ENCODE measurements at places on chromosomes 3 and 15. TPM values are rescaled to one million over a fixed set of nuclear protein-coding genes. Genes with fewer than 3 reads are reported as not detected.

- H3K27me3 ChIP-seq, result peaks cover 12% of the 10 kb centered on the region
- DNase-seq, result no peak
- no peak overlapping the region for H3K4me3 ChIP-seq
- H3K27ac ChIP-seq, result no peak overlapping the region
- peaks cover 16% of the 10 kb centered on the region for H3K4me1 ChIP-seq
- H3K36me3 ChIP-seq, result no peaks in the 10 kb centered on the region
These were observed 3.3 kb downstream of the SRGAP3 start for GRCh38 chr3:9246189-9246588.

GRCh38 chr3:58299839-58300516, 6.1 kb upstream of the RPP14 start:
- no peak overlapping the region for H3K4me3 ChIP-seq
- DNase-seq, result no peak
- peaks cover 27% of the 10 kb centered on the region for H3K27me3 ChIP-seq
- peaks cover under 1% of the 10 kb centered on the region for H3K4me1 ChIP-seq
- no peak overlapping the region for H3K27ac ChIP-seq

DNA sequence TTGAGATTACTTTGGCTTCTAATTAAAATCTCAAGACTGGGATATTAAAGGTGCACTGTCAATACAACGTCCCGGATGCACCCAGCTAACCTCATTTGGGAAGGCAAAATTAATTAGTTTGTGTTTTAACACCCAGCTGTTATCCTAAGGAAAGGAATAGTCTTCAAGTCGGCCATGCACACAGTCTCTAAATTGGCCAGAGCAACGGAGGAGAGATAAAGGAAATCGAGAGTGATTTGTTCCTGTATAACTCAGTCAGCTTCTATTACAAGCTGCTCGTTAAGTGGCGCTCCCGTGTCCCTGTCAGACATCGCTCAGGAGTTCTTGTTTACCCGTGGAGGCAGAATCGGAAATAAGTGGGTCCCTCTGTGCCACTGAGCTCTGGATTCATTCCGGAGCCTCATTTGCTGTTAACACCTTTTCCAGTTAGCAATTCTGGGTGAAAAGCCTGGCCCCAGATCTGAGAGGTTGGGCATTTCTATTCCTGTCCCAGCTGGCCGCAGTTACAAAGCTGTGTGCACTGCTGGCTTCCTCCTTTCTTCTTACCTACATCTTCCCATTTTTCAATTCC, 63.9 kb downstream of the ST8SIA2 start:
- no peak overlapping the region for H3K27ac ChIP-seq
- no peaks in the 10 kb centered on the region for H3K4me1 ChIP-seq
- no peak for DNase-seq
- H3K27me3 ChIP-seq, result peaks cover 53% of the 10 kb centered on the region

Gene HACL1
- total RNA-seq, result 41.0 TPM

- no peak overlapping the region for H3K27ac ChIP-seq
- DNase-seq, result no peak
- H3K4me3 ChIP-seq, result peak overlapping the region; percentile 88
- peaks cover 4% of the 10 kb centered on the region for H3K36me3 ChIP-seq
- peaks cover 12% of the 10 kb centered on the region for H3K4me1 ChIP-seq
These were observed 299 bp downstream of the PAQR9 start for GRCh38 chr3:142963234-142963515.

DNA sequence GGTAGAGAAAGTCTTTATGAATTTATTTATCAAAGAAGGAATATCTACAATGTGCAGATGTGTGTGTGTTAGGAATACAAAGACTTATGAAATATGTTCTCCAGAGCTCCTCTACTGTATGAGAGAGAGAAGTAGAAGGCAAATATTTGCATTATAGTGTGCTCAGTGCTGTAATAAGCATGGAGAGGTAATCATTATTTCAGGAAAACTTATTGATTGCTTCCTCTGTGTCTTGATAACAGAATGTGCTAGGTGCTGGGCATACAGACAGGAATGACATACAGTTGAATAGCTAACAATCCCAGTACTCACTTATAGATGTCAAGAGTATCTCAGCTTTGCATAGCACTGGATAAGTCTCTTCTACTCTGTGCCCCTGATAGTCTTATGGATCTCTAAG, 30.2 kb downstream of the ATG7 start:
- H3K27me3 ChIP-seq, result no peaks in the 10 kb centered on the region
- no peak overlapping the region for H3K27ac ChIP-seq
- no peak overlapping the region for H3K4me3 ChIP-seq
- DNase-seq, result no peak
- H3K36me3 ChIP-seq, result peaks cover 8% of the 10 kb centered on the region
- H3K4me1 ChIP-seq, result peaks cover 12% of the 10 kb centered on the region

GRCh38 chr15:26081758-26082220, 218.7 kb upstream of the ATP10A start:
- H3K27ac ChIP-seq, result peak overlapping the region; percentile 87
- no peak for DNase-seq
- peaks cover 3% of the 10 kb centered on the region for H3K36me3 ChIP-seq

DNA sequence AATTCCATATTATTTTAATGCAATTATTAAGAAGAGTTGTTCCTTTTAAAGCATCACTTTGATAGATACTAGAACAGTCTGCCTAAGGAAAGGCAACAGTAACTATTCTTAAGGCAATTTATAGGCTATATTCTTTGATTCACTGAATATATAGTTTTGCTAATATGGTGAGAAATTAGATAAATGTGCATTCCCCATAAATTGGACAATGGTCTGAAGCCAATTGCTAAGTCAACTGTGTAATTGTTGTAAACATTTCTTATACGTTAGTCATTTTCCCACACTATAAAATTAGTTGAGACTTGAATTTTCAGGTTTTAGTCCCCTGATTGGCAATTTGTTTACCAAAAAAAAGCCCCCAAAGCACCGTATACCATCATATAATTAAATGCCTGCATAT, 263.0 kb upstream of the NECTIN3 start:
- H3K36me3 ChIP-seq, result no peaks in the 10 kb centered on the region
- H3K4me3 ChIP-seq, result no peak overlapping the region
- peaks cover 2% of the 10 kb centered on the region for H3K4me1 ChIP-seq
- H3K27me3 ChIP-seq, result peaks cover 6% of the 10 kb centered on the region
- no peak for DNase-seq

DNA sequence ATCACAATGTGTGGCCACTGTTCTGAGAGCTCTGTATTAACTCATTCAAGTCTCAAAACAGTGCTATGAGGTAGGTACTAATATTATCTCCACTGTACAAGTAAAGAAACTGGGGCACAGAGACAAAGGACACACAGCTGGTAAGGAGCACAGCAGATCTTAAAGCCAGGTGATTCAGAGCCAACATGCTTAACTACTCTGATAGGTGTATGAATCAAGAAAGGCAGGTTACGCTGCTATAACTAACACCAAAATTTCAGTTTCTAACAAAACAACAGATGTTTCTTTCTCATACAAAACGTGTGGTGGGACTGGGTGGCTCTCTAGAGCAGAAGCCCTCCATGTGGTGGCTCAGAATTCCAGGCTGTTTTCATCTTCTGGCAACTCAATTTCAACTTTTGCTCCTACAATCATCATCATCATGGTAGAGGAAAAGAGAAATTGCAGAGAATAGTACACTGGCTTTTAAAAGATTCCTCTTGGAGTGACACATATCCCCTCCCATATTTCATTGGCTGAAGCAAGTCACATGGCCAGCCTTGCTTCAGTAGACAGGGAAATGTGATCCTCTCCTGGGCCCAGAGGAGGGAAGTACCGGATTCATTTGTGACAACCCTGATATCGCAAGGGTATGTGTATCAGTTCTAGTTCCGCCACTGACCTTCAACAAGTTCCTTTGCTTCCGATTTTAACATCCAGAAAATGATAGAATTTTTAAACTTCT, 126.2 kb upstream of the PTX3 start:
- no peaks in the 10 kb centered on the region for H3K4me1 ChIP-seq
- H3K27me3 ChIP-seq, result no peaks in the 10 kb centered on the region
- H3K4me3 ChIP-seq, result no peak overlapping the region
- no peaks in the 10 kb centered on the region for H3K36me3 ChIP-seq

DNA sequence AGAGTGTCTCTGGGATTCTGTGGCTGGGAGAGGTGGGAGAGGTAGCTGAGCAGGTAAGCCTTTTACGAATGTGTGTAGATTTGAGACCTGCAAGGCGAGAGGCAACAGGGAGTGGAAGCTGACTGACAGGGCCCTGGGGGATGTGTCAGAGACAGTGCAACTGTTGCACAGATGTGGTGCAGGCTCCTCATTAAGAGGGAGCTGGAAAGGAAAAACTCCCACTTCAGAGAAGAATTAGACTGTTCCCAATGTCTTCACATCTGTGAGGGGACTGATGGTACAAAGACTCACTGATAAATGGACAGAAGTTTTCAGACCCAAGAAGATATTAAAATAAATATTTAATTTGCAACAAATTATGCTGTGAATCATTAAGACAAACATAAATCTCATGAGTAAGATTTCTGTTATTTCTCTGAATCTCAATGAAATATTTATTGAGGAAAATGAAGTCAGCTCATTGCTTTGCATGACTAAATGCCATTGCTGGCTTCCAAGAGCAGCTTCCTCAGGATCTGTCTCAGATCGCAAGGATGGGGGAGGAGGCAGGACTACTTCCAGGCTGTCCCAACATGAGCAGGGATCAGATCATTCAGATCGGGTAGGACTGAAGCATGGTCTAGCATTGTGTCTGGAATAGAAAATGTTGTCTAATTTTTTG, 127.3 kb upstream of the ROPN1 start:
- H3K27me3 ChIP-seq, result peaks cover 35% of the 10 kb centered on the region
- no peak for DNase-seq
- no peaks in the 10 kb centered on the region for H3K36me3 ChIP-seq
- H3K4me1 ChIP-seq, result no peaks in the 10 kb centered on the region
- no peak overlapping the region for H3K27ac ChIP-seq

DNA sequence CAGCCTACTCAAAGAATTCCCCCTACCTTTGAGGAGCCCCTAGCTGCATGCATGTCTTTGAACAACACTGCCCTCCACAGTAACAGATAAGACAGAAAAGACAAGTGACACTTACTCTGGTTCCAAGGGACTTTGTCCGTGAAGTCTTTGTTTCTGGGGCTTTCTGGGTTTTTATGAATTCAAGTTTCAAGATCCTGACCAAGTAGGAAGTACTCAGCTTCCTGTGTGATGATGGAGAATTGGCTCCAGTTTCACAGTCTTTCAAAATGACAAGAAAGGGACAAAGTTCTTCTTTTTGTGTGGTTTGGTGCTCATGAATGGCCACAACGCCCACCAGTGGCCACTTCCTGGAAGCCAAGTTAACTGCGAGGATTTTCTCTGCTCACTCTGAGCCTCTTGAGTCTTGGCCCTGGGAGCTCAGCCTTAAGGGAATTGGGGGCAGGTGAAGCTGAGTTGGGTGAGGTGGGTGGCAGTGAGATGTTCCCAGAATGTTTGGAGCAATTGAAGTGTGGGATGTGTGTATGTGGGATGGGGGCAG, at the start of gene CCR1:
TSS of gene CCR1 (minus strand) at position 147 of the 538 bp plus-strand sequence. CDS start 4,000 bp downstream, outside the sequence.
- DNase-seq, result no peak
- H3K27ac ChIP-seq, result peak within 1 kb of the TSS; percentile 79
- H3K4me1 ChIP-seq, result peaks cover 21% of the 10 kb centered on the region
- peak within 1 kb of the TSS; percentile 43 for H3K4me3 ChIP-seq
- H3K27me3 ChIP-seq, result no peaks in the 10 kb centered on the region

- DNase-seq, result no peak
- peaks cover 4% of the 10 kb centered on the region for H3K4me1 ChIP-seq
- H3K36me3 ChIP-seq, result no peaks in the 10 kb centered on the region
- H3K27ac ChIP-seq, result no peak overlapping the region
- H3K4me3 ChIP-seq, result no peak overlapping the region
- H3K27me3 ChIP-seq, result peaks cover 13% of the 10 kb centered on the region
These were observed 110.0 kb upstream of the MEF2A start for GRCh38 chr15:99455789-99456160.

Gene KAT2B
- 161 TPM for total RNA-seq

DNA sequence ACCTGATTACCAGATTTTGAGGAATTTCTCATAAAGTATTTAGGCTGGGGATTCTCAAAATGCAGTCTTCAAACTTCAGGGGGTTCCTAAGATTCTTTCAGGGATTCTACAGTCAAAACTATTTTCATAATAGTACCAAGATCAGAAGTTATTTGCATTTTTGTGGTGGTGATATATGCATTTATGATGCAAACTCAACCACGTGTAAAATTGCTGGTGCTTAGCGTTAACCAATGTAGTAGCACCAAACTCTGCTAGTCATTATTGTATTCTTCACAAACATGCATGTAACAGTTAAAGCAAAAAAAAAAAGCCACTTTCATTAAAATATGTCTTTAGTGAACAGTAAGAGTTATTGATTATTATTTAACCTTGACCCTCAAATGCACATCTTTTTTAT, 274.9 kb upstream of the DNAJC19 start:
- H3K36me3 ChIP-seq, result no peaks in the 10 kb centered on the region
- no peaks in the 10 kb centered on the region for H3K27me3 ChIP-seq
- peaks cover 3% of the 10 kb centered on the region for H3K4me1 ChIP-seq
- H3K27ac ChIP-seq, result no peak overlapping the region
- no peak for DNase-seq
- no peak overlapping the region for H3K4me3 ChIP-seq

Gene PARP3
- total RNA-seq, result 8.9 TPM

GRCh38 chr15:38029736-38030135, 95.3 kb downstream of the TMCO5A start:
- H3K27me3 ChIP-seq, result peaks cover 10% of the 10 kb centered on the region
- H3K36me3 ChIP-seq, result no peaks in the 10 kb centered on the region
- H3K4me3 ChIP-seq, result no peak overlapping the region

- DNase-seq, result no peak
- no peaks in the 10 kb centered on the region for H3K36me3 ChIP-seq
- no peaks in the 10 kb centered on the region for H3K4me1 ChIP-seq
- no peak overlapping the region for H3K4me3 ChIP-seq
These were observed 26.8 kb downstream of the LRTM1 start for GRCh38 chr3:54900838-54901591.

Gene FLNB
- 41.1 TPM for total RNA-seq

Gene LYSMD2
- 21.8 TPM for total RNA-seq

Gene CEMIP
- 0.42 TPM for total RNA-seq

- peak overlapping the region; percentile 14 for H3K27ac ChIP-seq
- no peak overlapping the region for H3K4me3 ChIP-seq
- no peak for DNase-seq
- no peaks in the 10 kb centered on the region for H3K27me3 ChIP-seq
- H3K36me3 ChIP-seq, result no peaks in the 10 kb centered on the region
These were observed 14.6 kb downstream of the ACAD11 start for GRCh38 chr3:132645058-132645457.

GRCh38 chr3:112464264-112464663, 35.0 kb downstream of the BTLA start:
- H3K27me3 ChIP-seq, result no peaks in the 10 kb centered on the region
- H3K4me1 ChIP-seq, result peaks cover 53% of the 10 kb centered on the region
- no peaks in the 10 kb centered on the region for H3K36me3 ChIP-seq

- H3K36me3 ChIP-seq, result no peaks in the 10 kb centered on the region
- no peak for DNase-seq
- no peak overlapping the region for H3K27ac ChIP-seq
- H3K4me3 ChIP-seq, result no peak overlapping the region
- H3K27me3 ChIP-seq, result no peaks in the 10 kb centered on the region
- no peaks in the 10 kb centered on the region for H3K4me1 ChIP-seq
These were observed 202.1 kb upstream of the ZBTB20 start for GRCh38 chr3:115348951-115349745.

DNA sequence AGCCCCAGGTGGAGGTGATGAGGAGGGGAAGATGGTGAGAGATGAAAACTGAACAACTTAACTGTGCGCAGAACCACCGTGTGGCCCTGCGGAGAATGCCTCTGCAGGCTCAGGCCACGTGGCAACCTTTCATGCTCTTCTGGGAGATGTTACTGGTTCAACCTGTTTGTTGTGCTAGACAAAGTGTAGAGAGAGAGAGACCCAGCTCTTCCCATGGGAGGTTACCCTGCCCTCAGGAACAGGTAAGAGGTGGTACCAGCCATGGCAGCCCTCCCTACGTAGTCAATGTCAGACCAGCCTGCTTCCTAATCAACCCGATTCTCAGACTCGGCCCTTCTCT, 37.0 kb upstream of the HACD2 start:
- H3K4me3 ChIP-seq, result no peak overlapping the region
- H3K36me3 ChIP-seq, result no peaks in the 10 kb centered on the region
- no peak for DNase-seq
- H3K27ac ChIP-seq, result no peak overlapping the region
- H3K27me3 ChIP-seq, result peaks cover 8% of the 10 kb centered on the region

Gene GOLGA8N
- 3.9 TPM for total RNA-seq
